Fibroblast of skin of right quadriceps (primary cell): ENCODE measurements at places on chromosomes 5 and 9.

GRCh38 chr9:103399535-103399934, 404.4 kb downstream of the CYLC2 start:
- no peak for DNase-seq

- DNase-seq: no peak
Observed at GRCh38 chr9:36870960-36871359, 163.1 kb downstream of the PAX5 start.

GRCh38 chr9:69326261-69326660, 1.2 kb downstream of the ENTREP1 start:
- no peak for DNase-seq

DNA sequence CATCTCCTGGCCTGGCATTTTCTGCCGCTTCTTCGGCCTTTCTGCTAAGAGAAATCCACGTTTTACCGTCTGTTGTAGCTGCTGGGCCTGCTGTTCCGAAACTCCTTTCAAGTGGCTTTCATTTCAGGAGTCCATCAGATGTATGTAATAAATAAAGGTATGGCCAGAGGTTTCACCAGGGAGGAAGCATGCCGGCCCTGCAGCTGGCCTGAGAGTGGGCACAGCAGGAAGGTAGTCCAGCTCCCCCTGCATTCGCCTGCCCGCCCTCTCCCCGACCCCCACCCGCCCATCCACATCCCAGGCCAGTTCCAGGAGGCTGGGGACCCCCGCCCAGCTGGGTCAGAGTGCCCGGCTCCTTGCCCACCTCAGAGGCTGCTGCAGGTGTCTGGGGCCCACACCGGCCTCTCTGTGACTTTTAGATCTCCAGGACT, 46.4 kb upstream of the EXOC3 start:
- no peak for DNase-seq

- no peak for DNase-seq
Observed at GRCh38 chr9:93622691-93623090, 46.3 kb downstream of the PHF2 start.
